ENCODE measurements at places on chromosomes 11 and 22.

DNA sequence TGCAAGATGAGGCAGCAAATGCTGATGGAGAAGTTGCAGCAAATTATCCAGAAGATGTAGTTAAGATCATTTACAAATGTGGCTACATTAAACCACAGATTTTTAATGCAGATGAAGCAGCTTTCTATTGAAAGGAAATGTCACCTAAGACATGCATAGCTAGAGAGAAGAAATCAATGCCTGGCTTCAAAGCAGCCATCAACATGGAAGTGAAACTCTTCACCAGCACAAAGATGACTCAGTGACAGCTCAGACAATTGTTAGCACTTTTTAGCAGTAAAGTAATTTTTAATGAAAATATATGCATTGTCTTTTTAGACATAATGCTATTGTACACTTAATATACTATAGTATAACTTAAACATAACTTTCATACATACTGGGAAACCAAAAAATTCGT is 71.4 kb downstream of the FANCF start:
- no peak for DNase-seq

DNA sequence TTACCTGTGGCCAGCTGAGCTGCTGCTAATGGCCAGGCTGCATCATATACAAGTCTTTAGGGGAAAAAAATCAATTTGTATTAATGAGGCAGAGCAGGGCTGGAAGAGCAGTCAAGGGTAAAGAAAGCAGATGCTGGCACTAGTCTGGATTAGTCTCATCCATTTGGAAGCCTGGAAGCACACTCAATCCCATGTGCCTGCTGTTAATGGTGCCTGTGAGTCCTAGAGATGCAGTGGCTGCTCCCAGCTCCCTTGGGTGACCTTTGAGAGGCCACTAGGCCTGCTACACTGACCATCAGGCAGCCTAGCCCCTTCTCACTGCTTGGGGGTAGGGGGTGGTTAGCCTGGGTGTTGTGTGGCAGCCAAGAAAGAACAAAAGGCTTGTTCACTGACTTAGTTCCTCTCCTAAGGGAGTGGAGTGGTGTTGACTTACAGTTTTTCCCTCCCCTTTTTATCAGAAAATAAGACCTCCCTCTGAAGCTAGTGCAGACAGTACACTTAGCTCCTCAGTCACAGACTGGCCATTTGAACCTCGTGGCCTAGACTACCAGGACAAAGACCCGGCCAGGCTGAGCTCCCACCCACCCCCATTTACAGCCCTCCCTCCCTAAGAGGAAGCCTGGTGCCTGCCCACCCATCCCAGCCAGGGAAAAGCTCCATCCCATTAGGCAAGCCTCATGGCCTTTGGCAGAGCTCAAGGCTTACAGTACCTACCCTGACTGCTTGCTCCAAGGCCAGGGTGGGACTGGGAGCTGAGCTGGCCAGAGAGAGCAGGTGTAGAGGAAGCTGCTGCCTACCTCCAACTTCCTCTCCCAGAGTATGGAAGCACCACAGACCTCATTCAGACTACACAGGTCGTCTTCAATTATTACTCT is 7.8 kb downstream of the PIK3IP1 start:
- peak; percentile 31 for DNase-seq

GRCh38 chr22:38191731-38192474 is 9.9 kb upstream of the MAFF start:
- no peak for DNase-seq

DNA sequence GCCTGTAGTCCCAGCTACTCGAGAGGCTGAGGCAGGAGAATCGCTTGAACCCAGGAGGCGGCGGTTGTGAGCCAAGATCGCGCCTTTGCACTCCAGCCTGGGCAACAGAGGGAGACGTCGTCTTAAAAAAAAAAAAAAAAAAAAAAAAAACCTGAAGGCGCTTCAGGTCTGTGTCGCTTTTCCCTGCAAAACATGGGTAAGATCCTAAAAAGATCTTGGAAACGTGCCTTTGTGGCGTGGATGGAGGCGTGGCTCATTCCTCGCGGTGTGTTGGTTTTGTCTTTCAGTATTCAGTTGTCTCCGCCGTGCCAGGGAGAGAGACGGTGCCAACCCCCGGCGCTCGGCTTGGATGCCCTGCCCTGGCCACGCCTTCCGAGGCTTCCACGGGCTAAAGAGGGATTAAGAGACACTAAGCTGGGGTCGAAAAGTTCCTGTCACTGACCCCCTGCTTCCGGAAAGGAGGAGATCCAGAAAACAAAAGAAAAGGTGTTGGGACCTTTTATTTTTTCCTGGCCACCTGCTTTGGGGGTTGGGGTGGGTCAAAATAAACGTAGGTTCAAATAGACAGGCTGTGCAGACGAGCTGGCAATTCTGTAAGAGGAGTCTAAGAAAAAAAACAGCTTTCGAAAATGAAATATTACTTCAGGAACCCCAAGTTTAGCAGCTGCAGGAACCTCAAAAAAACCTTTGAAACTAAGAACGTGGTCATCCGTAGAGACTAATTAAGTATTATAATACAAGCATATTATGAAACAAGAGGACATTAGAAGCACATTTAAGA is 1.1 kb upstream of the SLC35F2 start:
- peak; percentile 11 for DNase-seq

GRCh38 chr11:48900131-48900800 is 83.4 kb downstream of the TRIM51G start:
- no peak for DNase-seq

DNA sequence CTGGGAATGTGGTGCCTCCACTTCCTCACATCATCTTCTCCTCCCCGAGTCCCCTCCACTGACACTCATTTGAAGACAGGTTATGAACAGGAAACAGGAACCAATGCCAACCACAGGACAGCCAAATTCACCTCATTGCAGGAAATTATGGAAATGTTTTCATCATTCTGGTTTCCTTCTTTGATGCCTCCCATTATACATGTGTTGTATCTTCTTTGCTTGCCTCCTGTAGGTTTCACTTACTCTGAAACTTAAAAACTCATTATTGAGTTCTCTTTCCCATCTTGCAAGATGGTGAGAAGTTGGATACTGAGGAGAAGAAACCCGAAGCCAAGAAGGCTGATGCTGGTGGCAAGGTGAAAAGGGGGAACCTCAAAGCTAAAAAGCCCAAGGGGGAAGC is 108.5 kb downstream of the PHF21B start:
- peak; percentile 3 for DNase-seq

DNA sequence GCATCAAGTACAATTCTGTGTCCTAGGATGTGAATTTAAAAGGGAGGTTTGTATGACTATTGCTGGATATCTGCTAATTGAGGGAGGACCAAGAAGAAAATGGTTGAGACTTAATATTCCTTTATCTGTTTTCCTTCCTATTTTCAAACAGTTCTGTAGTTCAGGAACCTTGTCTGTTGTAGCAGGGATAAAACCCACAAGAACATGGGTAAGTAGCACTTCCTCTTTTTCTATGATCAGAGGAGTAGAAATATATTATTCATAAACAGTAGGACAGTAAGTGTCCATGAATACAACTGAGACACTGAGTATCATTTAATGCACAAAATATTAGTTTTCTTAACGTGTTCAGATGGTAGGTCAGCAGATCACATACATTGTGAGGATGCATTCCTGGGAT is 7.6 kb downstream of the MS4A3 start:
- DNase-seq = no peak

DNA sequence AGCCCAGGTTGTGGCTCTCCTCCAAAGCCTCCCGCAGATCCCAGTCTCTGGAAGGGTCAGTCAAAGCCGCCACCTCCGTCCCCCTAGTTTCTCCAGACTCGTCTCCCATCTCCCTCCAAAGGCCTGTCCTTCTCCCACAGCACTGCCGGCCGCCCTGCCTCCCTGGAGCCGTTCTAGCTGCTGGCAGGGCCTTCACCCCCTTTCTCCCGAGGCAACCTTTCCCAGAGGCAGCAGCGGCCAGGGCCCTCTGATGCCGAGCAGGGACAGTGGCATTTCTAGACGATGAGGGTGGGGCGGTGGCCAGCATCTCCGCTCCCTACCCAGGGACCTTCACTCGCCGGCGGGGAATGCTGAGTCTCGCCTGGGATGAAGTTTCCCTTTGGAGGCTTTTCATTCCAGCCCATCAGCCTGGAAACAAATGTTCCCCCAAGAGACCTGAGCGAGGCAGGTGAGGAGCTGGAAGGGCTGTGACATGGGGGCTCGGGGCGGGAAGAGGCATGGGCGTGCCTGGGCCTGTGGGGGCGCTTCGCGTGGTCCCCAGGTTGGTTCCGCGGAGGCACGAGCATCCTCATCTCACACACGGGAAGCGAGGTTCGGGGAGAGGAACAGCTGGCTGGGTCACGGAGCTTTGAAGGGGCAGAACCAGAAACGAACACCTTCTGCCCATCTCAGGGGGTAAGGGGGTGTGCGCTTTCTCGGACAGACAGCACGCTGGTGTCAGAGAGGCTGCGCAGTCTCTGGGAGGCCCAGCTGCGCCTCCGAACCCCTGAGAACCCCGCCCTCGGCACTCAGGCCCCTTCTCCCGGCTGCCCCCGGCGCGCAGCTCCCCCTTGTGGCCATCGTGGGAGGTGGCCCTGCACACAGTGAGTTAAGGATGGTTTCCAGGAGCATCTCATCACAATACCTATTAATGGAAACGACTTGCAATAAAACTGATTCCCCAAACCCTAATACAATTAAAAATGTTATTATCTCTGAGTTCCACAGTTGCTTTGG is 18.1 kb upstream of the KLHL35 start:
- DNase-seq = no peak

DNA sequence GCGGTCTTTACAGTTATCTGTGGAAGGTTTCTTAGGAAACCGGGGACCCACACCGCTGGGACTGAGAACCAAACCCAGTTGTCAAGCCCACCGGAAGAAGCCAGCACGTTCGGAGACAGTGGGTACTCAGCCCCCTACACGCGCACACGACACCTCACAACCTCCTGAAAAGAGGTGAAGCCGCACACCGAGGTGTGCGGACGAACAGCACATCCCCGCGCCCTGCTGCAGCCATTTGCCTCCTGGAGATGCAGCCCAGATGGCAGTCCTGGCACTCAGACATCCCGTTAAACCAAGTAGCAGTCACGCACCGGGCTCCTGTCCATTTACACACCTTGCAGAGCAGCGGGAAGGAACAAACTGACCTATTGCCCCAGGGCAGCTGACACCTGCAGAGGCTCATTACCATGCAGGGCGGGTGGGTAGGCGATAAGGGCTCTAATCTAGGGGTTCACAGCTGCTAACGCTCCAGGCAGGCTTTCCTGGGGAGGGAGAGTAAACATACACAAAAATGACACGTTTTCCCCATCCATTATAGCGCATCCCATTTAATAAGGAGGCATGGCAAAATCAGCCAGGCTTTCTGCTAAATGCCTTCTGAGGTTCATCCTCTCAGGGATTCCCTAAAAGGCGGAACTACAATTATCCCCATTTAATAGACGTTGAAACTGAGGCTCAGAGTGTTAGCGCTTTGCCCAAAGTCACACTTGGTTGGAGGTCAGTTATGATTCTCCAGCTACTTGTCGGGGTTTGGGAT is 864 bp upstream of the EHBP1L1 start:
- DNase-seq = no peak

GRCh38 chr11:10310301-10310841 is 5.5 kb downstream of the ADM start:
- no peak for DNase-seq

DNA sequence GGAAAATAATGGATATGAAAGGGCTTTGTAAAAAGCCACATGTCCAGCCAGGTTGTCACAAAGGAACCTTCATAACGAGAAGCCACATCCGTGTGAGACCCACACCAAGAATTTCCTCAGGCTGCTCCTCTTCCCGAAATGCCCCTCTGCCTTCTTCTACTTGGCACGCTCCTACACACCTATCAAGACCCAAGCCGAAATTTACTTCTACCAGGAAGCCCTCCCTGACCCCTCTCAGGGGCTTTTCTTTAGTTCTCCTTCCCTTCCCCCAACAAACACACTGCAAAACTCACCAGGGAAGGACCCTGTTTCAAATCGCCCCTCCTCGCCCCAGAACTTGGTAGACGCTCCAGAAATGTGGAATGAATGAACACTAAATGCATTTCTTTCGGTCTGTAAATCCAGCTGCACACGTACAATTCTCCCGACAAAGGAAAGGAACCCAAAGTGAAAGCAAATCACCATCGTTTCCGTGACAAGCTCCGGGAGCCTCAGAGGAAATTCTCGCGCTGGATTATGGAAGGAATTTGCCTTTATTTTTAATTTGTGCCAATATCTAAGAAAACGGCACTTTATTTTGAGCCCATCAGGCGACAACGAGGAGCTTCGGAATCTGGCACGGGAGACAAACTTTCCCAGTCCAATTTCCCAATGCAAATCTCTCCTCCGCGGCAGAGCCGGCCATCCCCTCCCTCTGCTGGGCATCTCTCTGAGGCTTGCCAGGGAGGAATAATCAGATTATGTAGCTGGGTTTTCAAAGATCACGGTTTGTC is 13.2 kb upstream of the SHISAL1 start:
- DNase-seq = peak; percentile 24

DNA sequence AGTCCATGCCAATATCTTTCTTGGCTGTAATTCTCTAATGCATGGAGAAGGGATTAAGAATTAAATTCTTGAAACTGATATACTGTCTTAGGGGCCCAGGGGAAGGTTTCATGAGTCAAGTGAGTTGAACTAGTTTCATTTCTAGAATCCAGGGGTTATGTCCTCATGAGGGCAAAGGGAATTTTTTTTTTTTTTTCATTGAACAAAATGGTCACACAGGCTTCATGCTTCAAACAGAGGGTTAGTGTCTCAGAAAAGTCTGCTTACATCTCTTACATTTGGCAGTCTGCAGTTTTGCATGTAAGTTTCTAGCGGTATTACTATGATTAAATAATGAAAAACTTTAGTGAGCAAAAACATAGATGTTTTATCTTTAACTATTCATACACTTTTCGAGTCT is 32.9 kb downstream of the PPME1 start:
- peak; percentile 3 for DNase-seq

DNA sequence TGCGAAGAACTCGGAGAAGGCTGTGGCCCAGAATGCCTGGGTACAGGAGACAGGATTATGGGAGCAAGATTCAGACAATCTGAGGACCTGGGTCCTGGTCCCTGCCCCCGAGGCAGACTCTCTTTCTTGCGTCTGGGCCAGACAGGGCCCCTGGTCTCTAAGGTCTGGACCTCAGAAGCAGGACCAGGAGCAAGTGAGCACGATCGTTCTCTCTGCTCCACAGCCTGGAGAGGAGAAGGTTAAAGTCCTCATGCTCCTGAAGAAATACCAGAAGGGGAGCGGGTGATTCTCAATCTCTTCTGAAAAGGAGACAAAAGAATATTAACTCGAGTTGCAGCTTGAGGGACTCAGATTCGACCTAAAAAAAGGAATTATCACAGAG is 349.9 kb downstream of the CADM1 start:
- no peak for DNase-seq

DNA sequence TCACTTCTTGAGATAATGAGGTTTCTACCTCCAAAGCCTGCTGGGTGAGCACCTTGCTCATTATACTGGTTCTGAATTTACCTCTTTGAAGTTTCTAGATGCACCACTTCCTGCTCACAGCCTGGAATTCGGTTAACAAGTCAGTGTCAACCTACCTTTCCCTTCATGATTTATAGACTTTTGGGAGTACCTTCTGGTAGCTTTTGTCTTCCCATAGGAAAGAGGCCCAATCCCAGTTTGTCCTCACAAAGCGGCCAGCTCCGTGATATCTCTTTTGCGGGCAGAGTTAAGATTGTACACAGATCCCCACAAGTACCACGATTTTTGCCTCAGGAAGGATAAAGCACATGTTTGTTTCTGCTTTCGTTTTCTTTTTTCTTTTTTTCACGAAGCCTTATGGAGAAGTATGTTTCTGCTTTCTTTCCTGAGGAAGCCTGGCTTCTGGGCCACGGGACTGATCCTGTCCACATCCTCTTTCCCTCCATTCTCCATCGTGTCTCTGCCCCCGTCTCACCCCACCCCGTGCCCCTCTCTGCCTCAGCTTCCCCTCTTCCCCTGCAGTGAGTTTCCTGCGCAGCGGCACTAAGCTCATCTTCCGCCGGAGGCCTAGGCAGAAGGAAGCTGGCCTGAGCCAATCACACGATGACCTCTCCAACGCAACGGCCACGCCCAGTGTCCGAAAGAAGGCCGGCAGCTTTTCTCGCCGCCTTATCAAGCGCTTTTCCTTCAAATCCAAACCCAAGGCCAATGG is 5.7 kb upstream of the HINFP start:
- no peak for DNase-seq

All from foreskin melanocyte (primary cell).